DMS 273 treated with DMSO at 0.1 percent for 48 hours (cell line): ENCODE measurements at places on chromosomes 11 and 22.

GRCh38 chr11:62806611-62807121, 1.4 kb upstream of the NXF1 start:
- no peak for DNase-seq

DNA sequence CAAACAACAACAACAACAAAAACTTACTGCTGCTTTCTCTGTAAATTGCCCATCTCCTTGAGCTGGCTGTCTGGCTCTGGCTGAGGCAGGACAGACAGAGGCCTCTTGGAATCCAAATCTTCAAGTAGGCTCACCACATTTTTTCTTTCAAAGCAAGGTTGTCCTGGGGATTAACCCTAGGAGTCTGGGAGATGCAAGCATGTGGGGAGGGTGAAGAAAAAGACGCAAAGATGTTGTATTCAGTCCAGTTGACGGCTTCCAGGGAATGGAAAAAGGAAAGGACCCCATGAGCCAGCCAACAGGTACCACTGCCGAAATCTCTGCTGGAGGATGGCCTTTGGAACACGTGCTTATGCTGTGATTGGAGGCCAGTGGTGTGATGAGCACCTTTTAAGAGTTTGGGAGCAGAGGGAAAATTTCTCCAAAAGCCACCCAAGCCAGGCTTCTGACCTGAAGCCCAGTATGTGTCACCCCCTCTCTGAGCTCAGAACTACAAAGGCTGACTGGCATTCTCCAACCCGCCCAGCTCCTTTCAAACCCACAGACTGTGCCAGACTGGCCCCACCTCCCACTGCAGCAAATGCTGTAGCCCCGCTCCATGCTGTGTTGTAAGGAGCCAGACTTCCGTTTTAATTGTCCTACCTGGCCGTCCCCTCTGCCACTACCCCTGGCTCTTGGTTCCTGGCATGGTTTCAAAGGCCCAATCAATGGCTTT, 10.8 kb downstream of the BLID start:
- DNase-seq: no peak

- no peak for DNase-seq
Observed at GRCh38 chr11:89405629-89406028, 85.5 kb downstream of the NOX4 start.

DNA sequence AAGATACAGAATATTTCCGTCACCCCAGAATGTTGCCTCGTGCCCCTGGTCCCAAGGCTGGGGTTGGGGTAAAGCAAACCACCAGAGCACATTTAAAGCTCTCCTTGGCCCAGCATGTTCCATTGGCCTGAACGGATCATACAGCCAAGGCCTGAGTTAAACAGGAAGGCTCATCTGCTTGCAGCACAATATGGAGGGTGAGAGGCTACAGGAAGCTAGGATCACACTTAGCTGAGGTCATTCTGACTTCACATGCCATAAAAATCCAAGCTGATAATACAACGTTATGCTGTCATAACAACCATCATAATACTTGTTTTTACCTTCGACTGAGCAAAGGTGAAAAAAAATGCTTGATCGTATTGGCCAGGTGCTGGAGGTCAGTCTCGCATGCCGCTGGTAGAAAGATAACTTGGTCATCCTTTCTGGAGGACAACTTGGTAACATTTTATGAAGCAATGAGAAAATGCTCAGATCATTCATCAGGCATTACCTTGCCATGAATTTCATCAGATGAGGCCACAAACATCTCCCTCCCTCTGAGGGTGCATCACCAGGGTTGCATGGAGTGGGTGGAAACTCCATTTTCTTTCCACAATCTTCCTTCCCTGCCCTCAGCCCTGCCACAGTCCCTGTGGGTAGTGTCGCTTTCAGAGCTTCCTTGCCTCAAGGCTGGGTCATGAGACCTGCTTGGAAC, 31.9 kb upstream of the RTL6 start:
- no peak for DNase-seq

GRCh38 chr11:47148903-47149531, 27.7 kb downstream of the ARFGAP2 start:
- DNase-seq: peak; percentile 73

DNA sequence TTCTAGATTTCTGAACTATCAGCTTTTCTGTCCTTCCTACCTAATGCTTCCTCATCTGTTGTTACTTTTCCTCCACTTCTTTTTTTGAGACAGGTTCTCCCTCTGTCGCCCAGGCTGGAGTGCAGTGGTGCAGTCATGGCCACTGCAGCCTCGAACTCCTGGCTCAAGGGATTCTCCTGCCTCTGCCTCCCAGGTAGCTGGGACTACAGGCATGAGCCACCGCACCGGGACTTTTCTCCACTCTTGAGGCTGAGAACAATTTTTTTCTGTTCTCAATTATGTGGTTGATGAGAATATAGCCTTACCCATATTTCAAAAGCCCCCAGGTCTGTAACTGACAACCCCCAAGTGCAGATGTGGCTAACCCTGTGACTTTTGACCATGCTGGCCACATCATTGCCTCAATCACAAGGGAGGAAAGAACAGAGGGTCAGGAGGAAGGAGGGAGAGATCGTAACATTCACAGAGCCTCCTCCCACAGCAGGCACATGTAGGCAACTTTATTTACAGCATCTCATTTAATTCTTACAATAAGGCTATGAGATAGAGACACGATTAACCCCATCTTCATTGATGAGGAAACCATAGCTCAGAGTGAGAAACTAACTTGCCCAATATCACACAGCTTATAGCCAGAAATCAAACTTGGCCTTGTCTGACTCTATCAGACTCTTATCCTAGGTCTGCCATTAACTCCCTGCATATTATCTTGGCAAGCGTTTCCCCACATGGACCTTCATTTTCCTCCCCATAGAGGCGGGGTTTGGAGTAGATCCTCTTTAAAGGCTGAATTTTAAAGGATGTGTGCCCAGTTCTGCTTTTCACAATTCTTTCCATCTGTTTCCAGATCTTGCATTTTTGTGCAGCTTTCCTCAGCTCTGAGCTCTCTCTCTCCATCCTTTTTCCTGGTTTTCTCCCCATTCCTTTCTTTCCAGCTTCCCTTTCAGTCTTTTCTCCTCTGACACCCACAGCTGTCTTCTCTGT, 9.6 kb downstream of the POU2F3 start:
- no peak for DNase-seq

DNA sequence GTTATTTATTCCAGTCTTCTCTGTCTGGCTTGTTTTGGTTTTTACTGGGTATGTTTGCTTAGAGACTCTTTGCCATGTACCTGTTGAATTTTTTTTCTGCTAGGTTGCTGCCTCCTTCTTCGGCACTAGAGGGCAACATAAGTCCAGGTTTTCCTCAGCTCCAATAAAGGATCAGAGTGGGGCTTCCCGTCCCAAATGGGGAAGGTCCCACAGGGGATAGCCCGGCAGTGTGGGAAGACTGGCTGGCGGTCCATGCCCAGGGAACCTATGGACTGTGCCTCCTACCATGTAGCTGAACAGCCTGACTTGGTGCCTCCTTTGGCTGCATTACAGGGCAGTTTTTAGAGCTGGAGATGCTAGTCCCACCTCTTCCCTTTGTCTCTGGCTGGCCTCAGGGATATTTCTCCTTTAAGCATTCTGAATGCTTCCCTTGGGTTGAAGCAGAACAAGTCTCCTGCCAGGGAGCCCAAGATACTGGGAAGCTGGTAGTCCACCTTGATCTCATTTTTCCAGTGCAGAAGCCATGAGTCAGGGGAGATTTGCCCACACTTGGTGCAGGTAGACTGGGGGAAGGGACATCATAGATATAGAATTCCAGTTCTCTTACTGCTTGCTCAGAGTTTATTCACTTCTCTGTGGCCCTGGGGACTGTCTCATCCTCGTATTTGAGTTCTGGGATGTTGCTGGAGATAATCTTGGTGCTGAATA, 60.2 kb downstream of the BRD1 start:
- no peak for DNase-seq

DNA sequence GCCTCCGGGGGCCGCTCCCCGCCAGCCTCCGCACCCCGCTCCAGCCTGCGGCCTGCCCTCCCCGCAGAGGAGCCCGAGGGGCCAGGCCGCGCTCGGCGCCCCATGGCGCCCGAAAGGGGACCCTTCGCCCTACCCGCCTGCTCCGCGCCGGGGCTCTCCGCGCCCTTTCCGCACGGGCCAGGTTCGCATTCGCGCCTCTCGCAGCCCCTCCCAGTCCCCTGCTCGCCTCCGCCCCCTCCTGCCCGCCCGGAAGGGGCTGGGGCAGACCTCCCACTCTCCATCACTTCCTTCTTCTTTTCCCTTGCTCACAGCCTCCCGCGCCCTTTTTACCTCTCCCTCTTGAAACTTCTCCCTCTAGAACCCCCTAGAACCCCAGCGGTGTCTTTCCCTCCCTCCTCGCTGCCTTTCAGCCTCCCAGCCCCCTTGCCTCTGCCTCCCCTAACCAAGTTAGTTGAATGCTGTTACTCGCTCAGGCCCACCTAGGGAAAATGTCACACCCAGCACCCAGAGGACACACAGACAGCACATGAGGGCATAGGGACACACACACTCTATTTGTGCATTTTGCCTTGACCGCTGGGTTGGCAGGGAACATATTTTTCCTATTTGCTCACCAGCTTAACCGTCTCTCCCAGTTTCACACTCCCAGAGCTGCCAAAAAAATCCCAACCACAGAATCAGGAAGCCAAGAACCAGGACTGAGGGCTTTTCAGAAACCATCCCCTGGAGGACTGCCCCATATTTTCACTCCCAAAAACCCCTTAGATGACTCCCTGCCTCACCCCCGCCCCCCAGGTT, at the start of gene SLC43A3:
SLC43A3 (minus strand) TSS at position 193 of the 798 bp plus-strand sequence. CDS start 949 bp downstream, outside the sequence.
- DNase-seq: peak; percentile 8

DNA sequence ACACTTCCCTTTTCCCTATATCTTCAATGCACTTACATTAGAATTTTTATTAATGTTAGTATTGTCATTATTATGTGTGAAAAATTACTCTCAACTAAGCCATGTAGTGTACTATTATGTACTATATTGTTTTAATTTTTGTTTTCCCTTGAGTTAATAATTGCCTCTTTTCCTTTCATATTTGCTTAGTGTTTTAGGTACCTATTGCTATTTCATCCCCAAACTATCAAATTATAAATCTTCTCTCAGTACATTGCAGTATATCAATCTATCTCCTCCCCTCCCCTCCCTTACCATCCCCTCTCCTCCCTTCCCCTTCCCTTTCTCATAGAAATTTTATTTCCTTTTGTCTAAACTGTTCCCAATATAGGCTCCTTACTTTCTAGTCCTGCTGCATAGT, 12.8 kb upstream of the TENM4 start:
- DNase-seq: no peak

DNA sequence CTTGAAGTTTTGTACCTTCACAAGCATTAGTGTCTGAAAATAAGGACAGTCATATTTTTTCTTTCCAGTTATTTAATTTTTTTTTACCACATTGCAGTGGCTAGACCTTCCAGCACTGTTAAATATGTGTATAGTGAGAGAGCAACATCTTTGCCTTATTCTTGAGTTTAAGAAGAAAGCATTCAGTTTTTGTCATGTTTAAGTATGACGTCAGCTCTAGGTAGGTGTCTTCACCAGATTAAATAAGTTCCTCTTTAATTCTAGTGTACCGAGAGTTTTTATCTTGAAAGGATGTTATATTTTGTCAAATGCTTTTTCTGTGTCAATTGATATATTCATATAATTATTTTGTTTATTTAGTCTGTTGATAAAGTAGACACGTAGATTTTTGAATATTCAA, 258.8 kb downstream of the FAM181B start:
- DNase-seq: no peak

DNA sequence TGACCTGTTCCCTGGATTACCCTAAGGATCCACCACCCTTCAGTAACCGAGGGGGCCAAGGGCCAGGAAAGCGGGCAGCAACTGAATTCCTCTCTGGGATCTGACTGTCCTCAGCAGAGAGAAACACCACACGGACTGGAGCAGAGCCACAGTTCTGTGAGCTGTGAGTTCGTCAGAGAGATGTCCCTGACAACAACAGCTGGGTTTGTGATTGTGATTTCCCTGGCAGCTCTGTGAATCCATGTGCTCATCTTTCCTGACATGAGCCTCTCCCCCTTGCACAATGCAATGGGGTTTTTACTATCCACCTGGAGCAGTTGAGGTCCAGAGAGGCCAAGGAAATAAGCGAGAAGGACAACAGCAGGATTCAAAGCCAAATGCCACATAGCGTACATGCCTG, 69.4 kb upstream of the AMPD3 start:
- no peak for DNase-seq

DNA sequence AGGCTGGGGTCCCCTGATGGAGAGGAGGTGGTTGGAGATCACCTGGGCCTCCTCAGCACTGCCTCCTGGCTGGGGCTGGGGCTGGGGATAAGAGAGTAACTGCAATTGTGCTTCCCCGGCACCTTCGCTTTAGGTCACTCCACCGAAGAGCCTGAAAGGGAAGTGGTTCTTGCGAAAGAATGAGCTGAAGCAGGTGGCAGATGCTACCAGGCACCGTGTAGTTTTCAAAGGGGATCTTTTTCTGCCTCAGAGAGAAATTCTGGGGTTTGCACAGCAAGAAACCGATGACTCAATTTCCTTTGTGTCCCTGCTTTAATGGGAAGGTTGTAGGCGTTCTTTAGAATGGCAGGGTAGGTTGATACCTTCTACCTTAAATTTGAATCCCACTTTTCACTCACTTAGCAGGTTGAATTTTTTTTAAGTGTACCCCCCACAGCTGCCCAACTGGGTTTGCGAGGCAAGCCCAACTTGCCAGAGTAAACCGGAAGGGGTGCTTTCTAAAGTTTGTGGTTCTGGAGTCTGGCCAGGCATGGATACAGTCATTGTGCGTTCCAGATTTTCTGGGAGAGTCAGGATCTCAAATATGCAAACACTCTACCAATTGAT, 5.3 kb downstream of the CD44 start:
- no peak for DNase-seq

- DNase-seq: no peak
Observed at GRCh38 chr22:43882122-43882767, 9.6 kb downstream of the PNPLA5 start.

DNA sequence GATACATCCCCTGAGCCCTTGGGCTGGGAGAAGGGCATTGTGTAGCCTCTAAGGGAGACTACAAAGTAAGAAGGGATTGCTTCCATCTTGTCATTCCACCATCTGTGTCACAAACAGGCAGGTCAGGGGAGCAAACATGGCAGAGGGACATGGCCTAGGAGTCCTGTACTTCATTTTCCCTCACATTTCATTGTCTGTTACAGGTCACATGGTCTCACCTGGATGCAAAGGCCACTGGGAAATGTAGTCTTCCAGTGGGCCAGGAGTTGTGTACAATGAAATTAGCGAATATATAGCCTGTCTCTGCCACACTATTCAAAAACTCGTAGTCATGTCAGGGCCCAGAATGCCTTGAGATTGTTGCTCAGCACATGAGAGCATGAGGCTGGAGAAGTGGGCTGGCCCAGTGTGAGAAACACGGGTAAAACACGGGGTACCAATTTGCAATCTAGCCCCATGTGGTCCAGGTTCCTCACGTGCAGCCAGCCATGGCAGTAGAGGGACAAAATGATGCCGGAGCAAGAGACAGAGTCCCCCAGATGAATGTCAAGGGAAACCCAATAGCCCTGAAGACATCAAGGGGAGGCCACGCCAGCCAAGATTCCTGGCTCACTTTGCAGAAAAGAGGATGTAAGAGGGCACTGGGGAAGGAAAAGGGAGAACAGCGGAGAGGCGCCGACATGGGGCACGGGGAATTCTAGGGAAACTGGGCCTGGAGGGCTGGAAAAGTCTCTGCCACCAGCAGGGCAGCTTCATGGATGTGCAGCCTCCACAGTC, 47.7 kb upstream of the EMID1 start:
- DNase-seq: no peak
